Activated CD8-positive, alpha-beta T cell treated with anti-CD3 and anti-CD28 coated beads for 36 hours (primary cell): ENCODE measurements at places on chromosomes 1 and 21.

- DNase-seq, result no peak
These were observed 719 bp downstream of the MFAP2 start for GRCh38 chr1:16979475-16980327.

DNA sequence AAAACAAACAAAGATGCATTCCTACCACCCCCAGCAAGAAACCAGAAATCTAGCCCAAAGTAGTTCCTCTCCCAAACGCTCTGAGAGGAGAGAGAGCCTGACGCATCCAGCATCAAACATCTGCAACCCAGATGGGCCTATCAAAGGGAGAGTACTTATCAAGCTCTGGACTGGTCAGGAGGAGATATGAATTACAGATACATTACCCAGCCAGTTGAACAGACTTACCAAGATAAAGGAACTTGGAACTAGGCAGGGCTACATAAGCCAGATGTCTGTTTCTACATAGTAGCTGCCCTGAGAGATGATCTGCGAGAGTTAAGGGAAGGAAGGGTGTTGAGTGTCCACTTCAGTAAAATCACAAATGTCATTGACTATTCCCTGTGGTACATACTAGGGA lies 138.4 kb downstream of the PAPPA2 start:
- DNase-seq, result no peak

DNA sequence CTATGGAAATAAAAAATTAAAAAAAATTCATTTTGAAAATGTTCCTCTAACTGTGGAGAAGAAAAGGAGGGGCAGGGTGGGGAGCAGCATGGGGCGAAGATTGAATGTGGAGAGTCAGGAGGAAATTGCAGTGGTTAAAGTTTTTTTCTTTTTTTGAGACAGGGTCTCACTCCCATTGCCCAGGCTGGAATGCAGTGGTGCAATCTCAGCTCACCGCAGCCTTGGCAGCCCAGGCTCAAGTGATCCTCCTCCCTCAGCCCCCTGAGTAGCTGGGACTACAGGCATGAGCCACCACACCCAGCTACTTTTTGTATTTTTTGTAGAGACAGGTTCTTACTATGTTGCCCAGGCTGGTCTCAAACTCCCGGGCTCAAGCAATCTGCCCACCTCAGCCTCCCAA lies 67.6 kb downstream of the ADSS2 start:
- no peak for DNase-seq

DNA sequence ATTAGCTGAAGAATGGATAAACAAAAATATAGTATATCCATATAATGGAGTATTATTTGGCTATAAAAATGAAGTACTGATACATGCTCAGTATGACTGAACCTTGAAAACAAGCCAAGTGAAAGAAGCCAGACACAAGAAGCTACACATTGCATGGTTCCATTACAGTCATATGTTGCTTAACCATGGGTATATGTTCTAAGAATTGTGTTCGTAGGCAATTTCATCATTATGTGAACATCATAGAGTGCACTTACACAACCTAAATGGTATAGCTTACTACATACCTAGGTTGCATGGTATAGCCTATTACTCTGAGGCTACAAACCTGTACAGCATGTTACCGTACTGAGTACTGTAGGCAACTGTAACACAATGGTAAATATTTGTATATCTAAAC lies 28.6 kb upstream of the FCAMR start:
- DNase-seq, result no peak

GRCh38 chr1:201877877-201878401 lies 10.8 kb upstream of the SHISA4 start:
- DNase-seq, result peak; percentile 44

GRCh38 chr21:28657566-28657965 lies 335.1 kb downstream of the LTN1 start:
- no peak for DNase-seq

- no peak for DNase-seq
These were observed 24.3 kb upstream of the NID1 start for GRCh38 chr1:236089046-236089773.

- DNase-seq, result no peak
These were observed 282.8 kb downstream of the ZNF648 start for GRCh38 chr1:181778640-181779260.
